ENCODE measurements at places on chromosomes 5 and 9.

DNA sequence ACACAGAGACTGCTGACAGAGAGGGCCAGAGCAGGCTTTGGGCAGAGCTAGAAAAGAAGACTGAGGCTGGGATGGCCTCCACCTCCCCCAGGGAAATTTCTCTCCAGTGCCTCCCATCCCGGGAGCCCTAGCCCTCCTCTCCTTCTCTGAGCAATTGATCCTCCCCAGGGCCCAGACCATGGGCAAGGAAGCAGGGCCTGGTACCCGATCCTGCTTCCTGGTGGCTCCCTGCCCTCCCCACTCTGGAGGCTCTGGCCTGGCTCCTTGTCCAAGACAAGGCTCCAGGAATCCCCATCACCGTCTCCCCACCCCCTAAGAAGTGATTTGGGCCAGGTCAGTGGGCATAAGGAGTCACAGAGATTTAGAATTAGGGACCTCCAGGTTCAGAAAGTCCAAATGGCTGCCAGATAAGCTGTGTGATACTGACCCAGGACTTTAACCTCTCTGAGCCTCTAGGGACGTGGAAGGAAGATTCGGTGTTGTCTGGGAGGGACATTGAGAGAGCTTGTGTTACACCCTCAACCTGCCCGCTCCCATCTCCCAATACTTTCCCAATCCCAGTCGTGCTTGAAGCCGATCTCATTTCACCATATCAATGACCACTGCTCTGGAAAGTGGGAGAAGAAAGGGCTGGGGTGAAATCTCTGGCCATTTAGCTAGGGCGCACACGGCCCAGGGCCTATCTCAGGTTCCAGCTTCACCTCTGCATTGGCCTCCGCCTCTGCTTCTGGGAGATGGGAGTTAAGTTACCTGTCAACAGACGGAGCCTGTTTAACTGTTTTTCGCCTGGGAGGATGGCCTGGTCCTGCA is 25.8 kb upstream of the KIF12 start:
- H3K27ac ChIP-seq: no peak overlapping the region
- H3K4me3 ChIP-seq: no peak overlapping the region
- DNase-seq: no peak
- no peaks in the 10 kb centered on the region for H3K27me3 ChIP-seq
- H3K4me1 ChIP-seq: no peaks in the 10 kb centered on the region

GRCh38 chr5:168073311-168073710 is 218.1 kb upstream of the WWC1 start:
- no peaks in the 10 kb centered on the region for H3K4me1 ChIP-seq
- no peak overlapping the region for H3K4me3 ChIP-seq
- H3K36me3 ChIP-seq: no peaks in the 10 kb centered on the region

DNA sequence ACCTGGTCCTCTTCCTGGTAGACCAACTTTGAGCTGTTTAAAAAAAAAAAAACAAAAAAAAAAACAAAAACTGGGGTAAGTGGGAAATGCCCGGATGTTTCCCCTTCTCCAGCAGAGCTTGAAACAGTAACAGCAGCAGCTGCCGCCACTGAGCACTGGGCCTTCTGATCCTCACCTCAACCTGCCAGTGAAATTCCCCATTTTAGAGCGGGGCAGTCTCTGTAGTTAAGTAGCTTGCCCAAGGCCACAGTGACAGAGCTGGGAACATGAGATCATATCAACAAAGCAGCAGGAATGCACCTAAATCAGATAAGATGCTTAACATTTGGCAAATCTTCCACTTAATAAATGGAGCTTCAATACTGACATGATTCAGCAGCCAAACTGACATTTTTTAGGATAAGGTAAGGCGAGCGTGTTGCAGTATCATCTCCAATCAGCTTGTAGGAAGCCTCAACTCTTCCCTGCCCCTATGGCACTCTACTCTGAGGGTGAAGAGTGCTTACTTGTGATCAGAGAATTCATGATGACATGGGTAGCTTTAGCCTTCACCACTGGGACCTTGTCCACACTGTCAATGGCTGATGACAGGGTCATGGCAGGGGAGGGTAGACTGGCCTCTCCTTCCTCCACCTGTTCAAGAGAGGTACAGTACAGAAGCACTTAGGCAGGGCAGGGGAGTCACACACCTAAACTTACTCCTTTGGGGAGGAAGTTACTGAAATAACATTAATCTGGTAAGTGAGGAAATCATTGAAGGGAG is 9.3 kb downstream of the KIAA1191 start:
- H3K27me3 ChIP-seq: no peaks in the 10 kb centered on the region
- no peak for DNase-seq
- no peak overlapping the region for H3K4me3 ChIP-seq
- H3K36me3 ChIP-seq: peaks cover 90% of the 10 kb centered on the region
- H3K4me1 ChIP-seq: no peaks in the 10 kb centered on the region

DNA sequence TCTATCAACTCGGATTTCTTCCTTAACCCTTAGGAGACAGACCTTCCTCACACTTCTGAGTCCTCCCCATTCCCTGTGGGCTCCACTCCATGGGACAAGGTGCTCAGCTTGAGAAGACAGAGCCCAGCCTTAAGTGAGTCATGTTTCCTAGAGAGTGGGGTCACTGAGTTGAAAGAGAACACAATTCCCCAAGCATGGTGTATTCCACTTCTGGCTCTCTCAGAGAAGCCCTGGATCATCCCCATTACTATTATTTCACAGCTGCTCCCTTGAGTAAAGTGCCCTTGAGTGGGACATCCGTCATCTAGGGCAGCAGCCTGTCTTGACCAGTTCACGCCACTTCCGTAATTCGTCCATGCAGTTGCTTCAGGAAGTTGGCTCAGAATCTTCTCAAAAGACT is 604.8 kb downstream of the BNC2 start:
- H3K36me3 ChIP-seq: no peaks in the 10 kb centered on the region
- H3K4me3 ChIP-seq: no peak overlapping the region
- no peaks in the 10 kb centered on the region for H3K27me3 ChIP-seq
- DNase-seq: no peak

- peaks cover 8% of the 10 kb centered on the region for H3K4me1 ChIP-seq
- DNase-seq: no peak
- H3K4me3 ChIP-seq: no peak overlapping the region
- H3K27me3 ChIP-seq: no peaks in the 10 kb centered on the region
- no peaks in the 10 kb centered on the region for H3K36me3 ChIP-seq
These were observed 400.8 kb upstream of the PIK3R1 start for GRCh38 chr5:67814569-67815311.

- H3K27me3 ChIP-seq: no peaks in the 10 kb centered on the region
- H3K36me3 ChIP-seq: peaks cover 33% of the 10 kb centered on the region
- no peak overlapping the region for H3K4me3 ChIP-seq
- no peak overlapping the region for H3K27ac ChIP-seq
- DNase-seq: no peak
These were observed 59.5 kb downstream of the LNPEP start for GRCh38 chr5:96995419-96995818.

GRCh38 chr5:169336242-169336641 is 35.3 kb upstream of the SLIT3 start:
- H3K27me3 ChIP-seq: no peaks in the 10 kb centered on the region
- no peak overlapping the region for H3K27ac ChIP-seq
- H3K4me1 ChIP-seq: no peaks in the 10 kb centered on the region

DNA sequence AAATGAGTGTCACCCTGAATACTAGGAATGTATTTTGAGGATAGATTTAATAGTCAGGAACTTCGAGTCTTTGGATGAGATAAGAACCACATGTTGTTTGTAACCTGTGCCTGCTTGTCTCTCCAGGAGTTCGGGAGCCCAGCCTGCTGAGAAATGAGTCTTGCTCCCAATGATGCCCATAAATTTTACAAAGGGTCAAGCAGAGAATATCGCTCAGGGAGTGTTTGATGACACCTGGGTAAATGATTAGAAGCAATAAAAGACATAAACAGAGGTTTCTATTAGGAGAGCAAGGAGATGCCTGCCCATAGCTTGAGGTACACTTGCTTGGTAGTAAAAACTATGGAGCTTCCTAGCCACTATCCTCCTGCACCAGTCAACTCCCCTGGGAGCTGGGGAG is 46.9 kb upstream of the KLF4 start:
- H3K4me3 ChIP-seq: no peak overlapping the region
- DNase-seq: no peak
- no peak overlapping the region for H3K27ac ChIP-seq
- H3K4me1 ChIP-seq: no peaks in the 10 kb centered on the region
- H3K27me3 ChIP-seq: no peaks in the 10 kb centered on the region
- H3K36me3 ChIP-seq: no peaks in the 10 kb centered on the region

DNA sequence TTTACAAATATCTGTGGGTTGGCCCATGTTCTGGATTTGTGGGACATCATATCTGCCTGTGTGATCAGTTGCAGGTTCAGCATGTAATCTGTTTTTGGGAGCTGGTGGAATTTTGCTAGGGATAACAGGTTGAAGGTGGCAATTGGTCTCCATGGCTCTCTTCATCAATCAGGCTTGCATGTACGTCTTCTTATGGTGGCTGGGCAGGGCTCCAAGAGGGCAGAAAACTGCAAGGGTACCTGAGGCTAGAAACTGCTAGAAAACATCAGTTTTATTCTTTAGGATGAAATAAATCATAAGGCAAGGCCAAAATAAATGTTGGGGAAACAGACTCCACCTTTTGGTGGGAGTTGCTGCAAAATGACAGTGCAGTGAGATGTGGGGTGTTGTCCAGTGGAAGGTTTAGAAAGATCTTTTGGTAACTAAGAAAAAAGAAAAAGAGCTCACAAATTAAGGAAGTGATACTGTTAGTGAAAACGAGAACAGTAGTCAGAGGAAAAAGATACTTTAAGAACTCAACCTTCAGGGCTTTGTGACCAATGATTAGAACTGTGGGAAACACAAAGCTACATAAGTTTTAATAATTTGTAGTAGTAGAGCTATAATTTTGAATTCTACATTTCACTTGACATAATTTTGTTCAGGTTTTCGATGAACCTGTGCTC is 300.7 kb upstream of the IZUMO3 start:
- H3K36me3 ChIP-seq: no peaks in the 10 kb centered on the region
- no peaks in the 10 kb centered on the region for H3K27me3 ChIP-seq
- H3K27ac ChIP-seq: no peak overlapping the region
- DNase-seq: no peak
- no peaks in the 10 kb centered on the region for H3K4me1 ChIP-seq

Measured in ascending aorta (tissue), 2 donors.